ENCODE measurements at places on chromosomes 2 and 18.

DNA sequence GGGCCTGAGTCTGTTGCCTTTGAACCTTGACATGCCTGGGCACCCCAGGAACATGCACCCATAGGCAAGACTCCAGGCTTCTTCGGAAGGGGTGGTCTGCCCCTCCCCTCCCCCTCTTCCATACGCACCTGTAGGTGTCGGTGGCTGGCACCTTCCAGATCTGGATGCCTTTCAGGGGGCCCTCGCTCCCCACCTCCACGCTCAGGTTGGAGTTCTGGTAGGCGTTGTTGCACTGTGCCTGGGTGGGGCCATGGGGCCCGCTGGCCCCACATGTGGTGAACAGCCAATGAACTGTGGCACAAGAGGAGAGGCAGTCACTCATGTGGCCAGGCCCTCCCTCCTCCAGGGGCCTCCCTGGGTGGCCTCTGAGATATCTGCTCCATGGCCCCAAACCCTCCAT lies 135.8 kb downstream of the CLIP4 start:
- DNase-seq = no peak

DNA sequence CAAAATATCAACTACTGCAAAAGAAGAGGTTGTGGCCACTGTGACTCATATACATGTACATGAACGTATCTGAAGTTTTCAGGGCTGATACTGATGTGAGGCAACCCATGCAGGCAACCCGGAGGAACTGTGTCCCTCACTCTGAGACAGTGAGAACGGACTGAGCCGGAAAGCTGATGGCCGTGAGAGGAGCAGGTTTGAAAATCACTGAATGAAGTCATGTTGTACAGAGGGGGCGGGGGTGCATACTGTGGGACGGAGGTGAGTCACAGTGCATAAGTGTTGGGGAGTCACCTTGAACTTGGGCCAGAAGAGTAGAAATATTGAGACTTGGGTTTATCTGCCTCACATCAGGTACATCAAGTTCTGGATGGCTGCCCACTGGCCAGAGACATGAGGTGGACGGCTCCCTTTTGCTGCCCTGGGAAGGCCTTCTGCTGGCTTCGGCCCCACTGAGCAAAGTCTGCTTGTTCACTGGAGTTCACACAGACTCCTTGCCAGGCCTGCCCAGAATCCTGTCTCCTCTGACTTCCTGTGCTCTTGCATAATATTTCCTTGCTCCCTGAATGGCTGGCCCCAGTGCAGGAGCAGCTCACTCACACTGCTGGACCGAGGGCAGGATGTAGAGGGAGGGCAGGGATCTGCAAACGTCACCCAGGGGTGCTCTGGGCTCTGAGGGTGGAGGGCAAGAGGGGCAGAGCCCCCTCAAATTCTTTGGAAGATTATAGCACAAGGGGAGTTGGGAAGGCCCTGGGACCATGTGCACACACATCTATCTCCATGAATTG lies 18.1 kb downstream of the EPAS1 start:
- no peak for DNase-seq

- no peak for DNase-seq
These were observed 9.4 kb upstream of the INO80C start for GRCh38 chr18:35507192-35507591.

GRCh38 chr18:59801576-59801975 lies 98.2 kb upstream of the PMAIP1 start:
- DNase-seq = no peak

- DNase-seq = no peak
These were observed 251.3 kb downstream of the DLGAP1 start for GRCh38 chr18:4203568-4204437.

- no peak for DNase-seq
These were observed 1.1 kb upstream of the SNTG2 start for GRCh38 chr2:949384-950079.

- DNase-seq = no peak
These were observed 100.3 kb upstream of the TMEM200C start for GRCh38 chr18:5995626-5996025.

GRCh38 chr18:66553824-66554223 lies 50.1 kb downstream of the CDH19 start:
- no peak for DNase-seq

DNA sequence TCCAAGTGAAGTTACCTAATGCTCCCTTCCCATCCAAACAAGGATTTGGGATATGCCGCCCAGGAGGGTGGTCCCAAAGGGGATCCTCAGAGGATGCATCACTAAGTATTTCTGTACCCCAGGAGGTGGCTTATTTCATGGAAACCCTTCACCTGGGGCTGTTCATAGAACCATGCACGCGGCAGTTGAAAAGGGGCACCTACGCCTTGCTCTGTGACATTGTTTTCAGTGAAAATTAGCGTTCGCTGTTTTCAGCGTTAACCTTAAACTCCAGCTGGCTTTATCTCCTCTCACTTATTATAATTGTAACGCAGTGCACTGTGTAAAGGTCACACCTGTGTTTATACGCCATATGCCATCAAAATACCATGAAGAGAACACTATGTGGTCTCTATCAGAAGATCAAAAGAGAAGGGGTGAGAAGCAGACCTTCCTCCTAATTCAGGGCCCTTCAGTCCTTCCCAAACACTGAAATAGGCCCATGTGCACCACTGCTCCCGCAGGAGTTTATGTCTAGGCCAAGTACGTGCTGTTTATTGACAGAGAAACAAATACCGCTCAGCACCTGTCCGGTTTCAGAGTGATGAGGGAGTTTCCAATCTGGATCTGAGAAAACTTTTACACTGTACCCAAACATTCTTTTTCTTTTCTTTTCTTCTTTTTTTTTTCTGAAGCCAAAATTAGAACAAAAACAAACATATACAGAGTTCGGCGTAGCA lies 162.1 kb downstream of the BCL2 start:
- no peak for DNase-seq

GRCh38 chr2:28543316-28544035 lies 47.6 kb downstream of the PLB1 start:
- DNase-seq = no peak

- DNase-seq = no peak
These were observed 5.7 kb downstream of the CCT7 start for GRCh38 chr2:73239776-73240175.

DNA sequence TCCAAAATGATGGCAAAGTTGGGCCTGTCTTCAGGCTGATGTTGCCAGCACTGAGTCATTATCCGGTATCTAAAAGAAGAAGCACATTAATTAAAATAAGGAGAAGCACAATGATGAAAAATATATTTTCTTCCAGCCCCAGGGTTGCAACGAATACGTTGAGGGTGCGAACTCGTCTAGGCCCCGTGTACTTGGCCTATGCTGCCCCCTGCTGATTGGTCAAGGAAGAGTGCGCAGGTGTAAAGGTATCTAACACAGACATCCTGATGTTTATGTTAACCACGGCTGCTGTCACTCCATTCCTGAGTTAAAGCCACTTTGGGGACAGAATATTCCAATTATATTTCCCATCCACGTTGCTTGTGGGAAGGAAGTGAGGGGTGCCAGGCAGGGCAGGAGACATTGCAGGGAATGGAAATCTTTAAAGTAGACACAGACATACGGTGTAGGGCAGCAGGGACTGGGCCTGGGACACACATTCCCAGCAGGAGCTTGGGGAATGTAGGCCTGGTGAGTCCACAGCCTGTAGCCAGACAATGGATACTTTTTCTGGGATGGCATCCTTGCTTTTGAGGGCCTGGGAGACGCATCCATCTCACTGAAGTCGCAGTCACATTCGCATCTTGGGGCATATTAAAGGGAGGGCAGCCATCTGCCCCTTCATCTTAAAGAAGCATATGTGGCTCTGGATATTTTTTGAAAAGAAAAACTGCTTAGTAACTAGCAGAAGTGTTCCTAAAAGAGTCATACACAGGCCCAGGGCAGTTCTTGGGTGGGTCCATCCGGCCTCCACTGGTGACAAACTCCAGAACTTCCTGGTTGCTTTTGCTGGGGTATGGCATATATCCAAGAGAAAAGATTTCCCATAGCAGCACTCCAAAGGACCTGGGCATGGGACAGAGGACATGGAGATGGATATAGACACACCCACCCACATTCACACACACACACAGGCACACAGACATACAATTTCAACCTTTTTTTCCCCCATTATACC lies 81.9 kb downstream of the CLIP4 start:
- DNase-seq = no peak

- DNase-seq = no peak
These were observed 79.6 kb upstream of the SKOR2 start for GRCh38 chr18:47331026-47331425.

GRCh38 chr2:78293768-78294167 lies 731.7 kb upstream of the REG3G start:
- no peak for DNase-seq

- DNase-seq = no peak
These were observed 411.4 kb downstream of the TSN start for GRCh38 chr2:122166820-122167219.

- DNase-seq = no peak
These were observed 80.8 kb downstream of the KIF5C start for GRCh38 chr2:148955798-148956197.

DNA sequence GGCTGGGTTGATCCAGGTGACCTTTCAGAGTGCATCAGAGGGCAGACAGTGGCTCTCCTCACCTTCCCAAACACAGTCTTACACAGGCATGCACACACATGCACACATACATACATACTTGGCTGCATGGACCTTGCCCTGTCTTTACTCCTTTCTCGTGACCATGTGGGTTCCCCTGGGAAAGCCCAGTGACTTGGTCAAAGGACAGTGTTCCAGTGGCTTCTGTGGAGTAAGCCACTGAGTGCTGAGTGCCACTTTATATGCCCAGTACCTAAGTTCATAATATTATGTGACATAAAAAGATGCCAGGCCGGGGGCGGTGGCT lies 249.4 kb downstream of the MYCN start:
- DNase-seq = no peak

DNA sequence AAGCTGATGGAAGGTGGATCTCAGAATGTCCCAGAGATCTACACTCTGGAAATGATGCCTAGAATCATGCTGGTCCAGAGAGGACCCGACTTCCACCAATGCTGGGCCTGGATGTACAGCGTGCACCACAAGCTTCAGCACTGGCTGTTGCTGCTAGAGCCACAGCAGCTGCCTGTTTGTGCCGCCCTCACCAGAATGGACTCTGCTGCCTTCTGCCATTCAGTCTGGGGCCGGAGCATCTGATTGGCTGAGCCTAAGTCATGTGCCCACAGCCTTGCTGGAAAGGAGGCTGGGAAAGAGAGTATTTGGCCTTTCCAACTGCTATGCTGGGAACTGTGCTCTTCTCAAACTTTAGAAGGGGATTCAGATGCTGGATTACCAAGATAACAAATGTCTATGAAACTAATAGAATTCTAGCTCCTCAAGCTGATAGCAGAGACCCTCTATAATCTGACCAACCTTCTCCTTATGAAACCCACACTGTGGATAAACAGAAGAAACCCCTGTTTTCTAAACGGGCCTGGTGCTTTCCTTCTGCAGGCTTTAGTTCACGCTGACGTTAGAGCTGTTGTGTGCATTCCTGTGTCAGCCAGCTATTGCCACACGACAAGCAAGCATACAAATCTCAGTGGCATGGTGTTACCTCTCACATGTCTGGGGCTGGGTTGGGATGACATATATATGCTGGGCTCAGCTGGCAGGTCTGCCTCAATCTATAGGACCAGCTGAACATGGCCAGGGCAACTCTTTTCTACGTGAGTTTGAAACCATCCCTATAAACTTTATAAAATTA lies 4.1 kb upstream of the LOXHD1 start:
- DNase-seq = no peak

DNA sequence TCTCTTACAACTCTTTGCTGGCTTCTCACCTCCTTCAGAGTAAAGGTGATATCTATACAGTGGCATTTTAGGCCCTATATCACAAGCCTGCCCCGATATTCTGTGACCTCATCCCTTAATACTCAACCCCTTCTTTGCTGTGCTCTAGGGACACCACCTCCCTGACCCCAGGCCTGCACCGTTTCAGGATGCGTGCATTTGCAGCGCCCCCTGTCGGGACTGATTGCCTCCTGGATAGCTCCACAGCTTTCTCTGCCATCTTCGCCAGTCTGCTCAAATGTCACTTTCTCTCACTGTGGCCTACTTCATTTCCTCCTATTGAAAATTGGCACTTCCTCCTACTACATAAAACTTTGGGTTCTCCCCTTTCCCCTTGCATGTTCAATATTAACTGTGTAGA lies 289.6 kb downstream of the SOCS6 start:
- DNase-seq = no peak

- no peak for DNase-seq
These were observed 279.1 kb upstream of the CNTNAP5 start for GRCh38 chr2:123746006-123746405.

DNA sequence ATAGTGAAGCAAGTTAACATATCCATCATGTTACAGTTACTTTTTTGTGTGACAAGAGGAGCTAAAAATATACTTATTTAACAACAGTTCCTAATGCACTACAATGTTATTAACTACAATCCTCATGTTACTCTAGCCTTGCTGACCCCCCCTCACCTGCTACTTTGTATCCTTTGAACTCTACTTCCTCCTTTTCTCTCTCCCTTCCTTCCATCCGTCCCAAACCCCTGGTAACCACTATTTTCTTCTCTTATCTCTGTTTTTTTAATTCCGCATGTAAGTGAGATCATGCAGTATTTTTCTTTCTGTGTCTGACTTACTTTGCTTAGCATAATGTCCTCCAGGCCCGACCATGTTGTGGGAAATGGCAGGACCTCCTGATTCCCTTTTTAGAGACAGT lies 59.4 kb downstream of the NPAS2 start:
- no peak for DNase-seq

- DNase-seq = no peak
These were observed 632.0 kb upstream of the PIK3C3 start for GRCh38 chr18:41323044-41323443.

- no peak for DNase-seq
These were observed 234.3 kb upstream of the LYPD1 start for GRCh38 chr2:132904142-132904842.

DNA sequence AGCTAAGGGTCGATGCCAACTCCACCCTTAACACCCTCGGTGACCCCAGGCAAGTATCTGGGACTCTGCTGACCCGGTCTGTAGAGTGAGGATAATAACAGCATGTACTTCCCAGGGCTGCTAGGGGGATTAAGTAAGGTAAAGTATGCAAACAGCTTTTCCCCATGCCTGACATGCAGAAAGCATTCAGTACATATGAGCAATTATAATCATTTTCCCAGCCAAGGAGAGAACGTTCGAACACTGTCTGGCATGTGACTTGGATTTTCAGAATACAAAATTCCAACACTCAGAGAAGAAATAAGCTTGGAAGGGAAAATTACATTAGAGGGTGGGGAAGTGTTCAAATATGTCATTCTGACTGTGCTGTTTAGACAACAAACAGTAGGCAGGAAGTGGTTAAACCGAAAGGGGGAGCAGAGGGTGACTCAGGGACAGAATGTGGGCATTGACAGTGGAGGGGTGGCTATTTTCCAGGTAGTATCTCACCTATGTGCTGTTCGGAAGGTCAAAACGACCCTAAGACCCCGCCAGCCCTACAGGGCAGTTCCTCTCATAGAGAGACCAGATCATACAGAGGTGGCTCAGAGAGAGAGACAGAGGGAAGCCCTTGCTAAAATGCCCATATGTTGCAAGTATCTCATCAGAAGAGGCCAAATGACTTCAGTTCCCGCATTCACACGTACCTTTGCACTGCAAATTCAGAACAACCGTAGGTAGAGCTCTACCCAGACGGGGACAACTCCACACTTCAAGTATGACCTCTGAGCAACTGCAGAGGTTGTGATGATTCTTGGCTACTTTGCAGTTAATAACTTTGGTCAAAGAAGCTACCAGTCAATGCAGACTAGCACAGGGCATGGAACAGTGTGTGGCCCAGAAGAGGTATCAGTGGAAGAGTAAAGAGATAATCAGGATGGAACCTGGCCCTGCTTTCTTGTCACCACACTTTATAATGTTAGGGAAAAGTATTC lies 14.8 kb downstream of the ASPRV1 start:
- DNase-seq = no peak

All from D721Med (cell line).